ENCODE measurements at places on chromosomes 2 and 18.

GRCh38 chr18:22703883-22704585, 229.1 kb upstream of the RBBP8 start:
- no peak for DNase-seq

GRCh38 chr2:135851858-135852257, 14.9 kb upstream of the LCT start:
- no peak for DNase-seq

DNA sequence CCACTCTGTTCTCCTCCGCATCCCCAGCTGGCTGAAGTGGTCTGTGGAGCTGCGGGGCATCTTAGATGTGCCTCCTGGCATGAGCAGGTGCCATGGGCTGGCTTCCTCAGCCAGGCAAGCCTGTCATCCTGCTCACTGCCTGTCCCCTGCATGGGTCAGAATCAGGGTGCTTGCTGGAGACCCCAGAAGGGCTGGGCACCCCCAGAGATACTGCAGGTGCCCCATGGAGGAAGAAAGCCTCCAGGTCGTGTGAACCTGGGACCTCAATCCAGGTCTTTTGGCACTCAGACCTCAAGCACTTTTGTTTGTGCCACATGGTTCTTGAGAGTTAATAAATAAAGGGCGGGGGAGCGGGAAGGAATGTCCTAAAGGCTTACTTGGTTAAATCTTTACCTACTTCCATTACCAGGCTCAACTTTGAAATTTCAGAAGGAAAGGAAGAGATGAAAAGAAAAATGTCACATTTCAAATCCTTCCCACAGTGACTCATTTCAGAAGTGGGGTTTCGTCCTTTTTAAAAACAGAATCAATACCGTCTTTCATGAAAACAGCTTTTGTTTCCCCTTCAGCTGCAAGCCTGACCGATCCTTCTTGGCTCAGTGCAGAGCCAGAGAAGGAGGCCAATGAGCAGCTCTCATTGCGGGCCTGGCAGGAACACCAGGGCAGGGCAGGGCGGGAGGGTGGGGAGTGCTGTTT, 69.9 kb downstream of the RHOB start:
- DNase-seq: no peak

DNA sequence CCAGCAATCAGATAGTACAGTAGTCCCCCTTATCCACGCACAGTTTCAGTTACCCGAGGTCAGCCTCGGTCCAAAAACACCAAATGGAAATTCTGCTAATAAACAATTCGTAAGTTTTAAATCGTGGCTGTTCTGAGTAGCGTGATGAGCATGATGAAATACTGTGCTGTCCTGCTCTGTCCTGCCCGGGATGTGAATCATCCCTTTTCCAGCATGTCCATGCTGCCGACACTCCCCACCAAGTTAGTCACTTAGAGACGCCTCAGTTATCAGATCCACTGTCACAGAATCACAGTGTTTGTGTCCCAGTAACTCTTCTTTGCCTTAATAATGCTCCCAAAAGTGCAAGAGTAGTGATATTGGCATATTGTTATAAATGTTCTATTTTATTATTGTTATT, 62.1 kb downstream of the MEX3C start:
- DNase-seq: no peak

- no peak for DNase-seq
These were observed 683.2 kb downstream of the SATB2 start for GRCh38 chr2:198774576-198774975.

Data from T follicular helper cell (primary cell).